ENCODE measurements at places on chromosomes 5 and 9.

DNA sequence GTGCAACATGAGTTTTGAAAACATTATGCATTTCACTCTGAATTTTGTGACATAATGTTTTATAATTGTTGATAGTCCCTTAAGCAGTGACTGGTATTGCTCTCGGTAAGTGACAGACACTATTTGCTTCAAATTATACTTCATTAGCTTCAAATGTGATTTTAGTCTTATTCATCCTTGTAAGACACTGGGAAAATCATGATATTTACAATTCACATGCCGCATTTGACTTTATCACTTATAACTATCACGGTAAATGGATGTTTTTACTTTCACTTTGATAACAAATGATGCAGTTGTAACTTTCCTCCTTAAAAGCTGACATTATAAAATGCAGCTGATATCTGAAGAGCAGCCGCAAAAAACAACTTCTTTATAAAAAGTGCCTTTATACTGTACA, 44.1 kb upstream of the ITGA2 start:
- DNase-seq: no peak

GRCh38 chr9:15146268-15146700, 160.7 kb downstream of the TTC39B start:
- no peak for DNase-seq

- no peak for DNase-seq
These were observed 33.7 kb upstream of the MVB12B start for GRCh38 chr9:126292736-126293521.

- DNase-seq: no peak
These were observed 4.6 kb downstream of the IFNW1 start for GRCh38 chr9:21137020-21137419.

GRCh38 chr9:98940276-98940675, 3.4 kb upstream of the COL15A1 start:
- no peak for DNase-seq
